ENCODE measurements at places on chromosomes 5 and 9.

GRCh38 chr5:35120715-35121114 lies 73.0 kb upstream of the AGXT2 start:
- no peaks in the 10 kb centered on the region for H3K27me3 ChIP-seq
- H3K4me1 ChIP-seq: peaks cover 8% of the 10 kb centered on the region
- H3K36me3 ChIP-seq: no peaks in the 10 kb centered on the region
- H3K27ac ChIP-seq: no peak overlapping the region
- no peak for DNase-seq
- no peak overlapping the region for H3K4me3 ChIP-seq

- peaks cover 32% of the 10 kb centered on the region for H3K27me3 ChIP-seq
- no peaks in the 10 kb centered on the region for H3K36me3 ChIP-seq
- no peak overlapping the region for H3K4me3 ChIP-seq
Observed at GRCh38 chr9:15010581-15010980, 100.4 kb upstream of the FREM1 start.

DNA sequence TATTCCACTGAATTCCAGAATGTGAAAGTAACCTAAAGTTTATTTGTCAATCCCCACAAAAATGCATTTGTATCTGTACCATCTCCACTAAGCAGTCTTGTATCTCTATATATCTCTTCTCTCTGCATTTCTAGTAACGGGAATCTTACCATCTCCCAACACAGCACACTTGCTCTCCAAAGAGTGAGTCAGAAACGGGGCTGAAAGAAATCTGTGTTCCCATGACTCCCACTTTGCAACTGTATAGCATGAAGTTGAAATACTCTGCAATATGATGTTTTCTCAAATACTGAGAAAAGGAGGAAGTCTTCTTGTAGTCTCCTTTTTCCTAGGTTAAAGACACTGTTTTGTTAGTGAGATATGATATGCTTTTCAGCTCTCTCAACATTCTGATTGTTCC lies 848.8 kb upstream of the ACO1 start:
- DNase-seq: no peak
- no peak overlapping the region for H3K27ac ChIP-seq
- H3K4me1 ChIP-seq: no peaks in the 10 kb centered on the region
- H3K4me3 ChIP-seq: no peak overlapping the region

- no peaks in the 10 kb centered on the region for H3K36me3 ChIP-seq
- H3K4me3 ChIP-seq: no peak overlapping the region
- peaks cover 39% of the 10 kb centered on the region for H3K27me3 ChIP-seq
Observed at GRCh38 chr5:6792911-6793471, 79.8 kb downstream of the TENT4A start.

- DNase-seq: no peak
- no peaks in the 10 kb centered on the region for H3K36me3 ChIP-seq
- no peak overlapping the region for H3K27ac ChIP-seq
- H3K27me3 ChIP-seq: no peaks in the 10 kb centered on the region
Observed at GRCh38 chr5:90852531-90852930, 293.9 kb downstream of the ADGRV1 start.

DNA sequence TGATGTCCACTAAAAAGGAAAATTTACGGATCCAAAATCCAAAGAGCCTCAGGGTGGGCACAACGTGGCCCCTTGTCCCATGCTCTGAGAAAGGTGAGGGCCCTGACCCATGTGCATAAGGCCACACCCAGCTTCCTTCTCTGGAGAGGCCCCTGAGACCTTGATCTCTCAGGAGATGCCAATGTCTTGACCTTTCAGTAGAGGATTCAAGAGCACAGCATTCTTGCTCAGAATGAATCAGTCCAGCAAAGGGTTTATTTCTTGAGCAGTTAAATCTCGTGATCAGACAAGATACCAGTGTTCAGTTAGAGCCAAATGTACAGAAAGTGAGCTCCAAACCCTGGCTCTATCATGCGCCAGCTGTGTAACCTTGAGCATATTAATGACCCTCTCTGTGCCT lies 115.9 kb upstream of the DAPK1 start:
- peaks cover 53% of the 10 kb centered on the region for H3K4me1 ChIP-seq
- H3K27ac ChIP-seq: peak overlapping the region; percentile 92
- no peaks in the 10 kb centered on the region for H3K27me3 ChIP-seq
- no peak for DNase-seq

DNA sequence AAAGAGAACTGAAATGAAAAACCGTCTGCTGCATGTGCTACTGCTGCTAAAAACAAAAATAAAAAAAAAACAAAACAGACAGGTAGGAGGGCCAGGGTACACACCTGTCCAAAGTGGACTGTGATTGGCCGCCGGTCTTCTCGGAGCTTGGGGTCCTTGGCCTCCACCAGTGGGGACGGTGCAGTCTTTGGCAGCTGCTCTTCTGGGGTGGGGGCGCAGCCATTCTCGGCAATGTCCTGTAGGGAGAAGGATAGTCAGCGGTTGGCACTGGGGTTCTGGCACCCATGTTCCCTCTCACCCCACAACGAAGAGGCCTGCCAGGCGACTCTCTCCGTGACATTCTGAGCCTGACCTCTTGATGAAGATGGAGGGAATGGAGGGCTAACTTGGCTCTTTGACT lies 84.3 kb downstream of the CRB2 start:
- H3K4me1 ChIP-seq: no peaks in the 10 kb centered on the region
- H3K27me3 ChIP-seq: no peaks in the 10 kb centered on the region
- no peak overlapping the region for H3K4me3 ChIP-seq
- H3K36me3 ChIP-seq: peaks cover 23% of the 10 kb centered on the region
- no peak for DNase-seq
- no peak overlapping the region for H3K27ac ChIP-seq

- H3K4me1 ChIP-seq: no peaks in the 10 kb centered on the region
- no peak overlapping the region for H3K27ac ChIP-seq
- H3K4me3 ChIP-seq: no peak overlapping the region
- H3K36me3 ChIP-seq: peaks cover 54% of the 10 kb centered on the region
- no peak for DNase-seq
Observed at GRCh38 chr5:14342306-14342705, 199.2 kb downstream of the TRIO start.

DNA sequence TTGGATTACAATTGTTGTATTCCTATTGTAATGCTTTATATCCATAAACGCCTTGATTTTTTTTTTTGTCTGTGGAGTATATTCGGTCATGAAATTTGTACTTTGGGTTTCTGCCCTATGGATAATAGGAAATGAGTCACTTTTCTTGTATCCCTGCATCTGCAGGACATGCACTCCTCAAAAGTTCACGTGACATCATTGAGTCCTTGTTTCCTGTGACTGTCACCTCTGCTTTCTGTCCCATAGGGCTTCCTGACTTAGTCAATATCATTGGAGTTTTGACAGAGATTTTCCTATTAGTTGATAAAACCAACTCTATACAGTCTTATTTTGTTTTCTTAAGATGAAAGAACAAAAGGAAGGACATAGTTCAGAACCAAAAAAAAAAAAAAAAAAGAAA lies 356.3 kb downstream of the MAT2B start:
- peaks cover 5% of the 10 kb centered on the region for H3K36me3 ChIP-seq
- H3K27me3 ChIP-seq: no peaks in the 10 kb centered on the region
- no peak overlapping the region for H3K4me3 ChIP-seq
- DNase-seq: peak; percentile 50
- peaks cover 13% of the 10 kb centered on the region for H3K4me1 ChIP-seq
